ENCODE measurements at places on chromosomes 12 and 14. TPM values are rescaled to one million over a fixed set of nuclear protein-coding genes. Genes with fewer than 3 reads are reported as not detected.

The TAS2R20 gene
- 1.7 TPM for total RNA-seq

The GPRC5D gene
- 0.44 TPM for total RNA-seq

The ADCK1 gene
- total RNA-seq: 10.4 TPM

The PARPBP gene
- 4.6 TPM for total RNA-seq

The PNMA1 gene
- 22.2 TPM for total RNA-seq

DNA sequence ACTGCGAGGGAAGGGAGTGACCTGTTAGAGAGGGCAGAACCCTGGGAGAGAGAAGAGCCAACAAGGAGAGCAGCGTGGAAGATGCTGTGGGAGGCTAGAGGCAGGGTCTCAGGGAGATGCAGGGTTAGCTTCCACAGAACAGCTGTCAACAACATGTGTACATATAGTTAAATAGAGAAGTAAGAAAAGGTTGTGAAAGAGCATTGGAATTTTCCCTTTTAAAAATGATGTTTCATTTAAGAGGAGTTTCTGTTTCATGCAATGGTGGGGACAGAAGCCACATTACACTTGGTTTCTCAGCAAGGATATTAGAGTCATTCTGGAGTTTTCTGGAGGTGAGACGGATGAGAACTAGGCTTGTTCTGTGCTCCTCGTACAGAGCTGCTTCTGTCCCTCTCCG is 23.8 kb upstream of the TBC1D30 start:
- DNase-seq: no peak

GRCh38 chr12:78929075-78929418 is 64.5 kb downstream of the SYT1 start:
- no peak for DNase-seq

DNA sequence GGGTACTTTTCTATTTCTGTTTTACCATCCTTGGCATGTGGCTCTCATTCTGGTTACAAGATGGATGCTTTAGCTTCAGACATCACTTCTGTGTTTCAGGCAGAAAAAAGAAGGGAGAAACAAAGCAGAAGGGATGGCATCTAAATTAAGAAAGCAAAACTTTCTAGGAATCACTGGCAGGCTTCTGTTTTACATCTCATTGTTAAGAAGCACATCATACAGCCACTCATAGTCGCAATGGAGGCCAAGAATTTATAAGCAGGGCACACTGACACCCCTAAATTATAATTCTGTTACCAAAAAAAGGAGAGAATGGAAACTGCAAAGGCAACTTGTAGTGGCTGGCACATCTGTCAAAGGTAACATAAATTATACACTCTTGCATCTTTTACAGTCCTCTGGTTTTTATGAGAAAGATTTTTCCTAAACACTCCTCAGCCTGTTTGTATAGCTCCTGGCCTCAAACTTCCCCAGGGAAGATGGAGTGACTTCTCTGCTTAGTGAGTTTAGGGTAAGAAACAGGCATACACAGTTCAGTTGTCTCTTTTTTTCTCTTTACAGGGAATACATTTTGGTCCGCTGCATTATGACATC is 22.0 kb upstream of the LEMD3 start:
- no peak for DNase-seq

GRCh38 chr12:108821407-108822397 is 35.7 kb downstream of the SSH1 start:
- no peak for DNase-seq

DNA sequence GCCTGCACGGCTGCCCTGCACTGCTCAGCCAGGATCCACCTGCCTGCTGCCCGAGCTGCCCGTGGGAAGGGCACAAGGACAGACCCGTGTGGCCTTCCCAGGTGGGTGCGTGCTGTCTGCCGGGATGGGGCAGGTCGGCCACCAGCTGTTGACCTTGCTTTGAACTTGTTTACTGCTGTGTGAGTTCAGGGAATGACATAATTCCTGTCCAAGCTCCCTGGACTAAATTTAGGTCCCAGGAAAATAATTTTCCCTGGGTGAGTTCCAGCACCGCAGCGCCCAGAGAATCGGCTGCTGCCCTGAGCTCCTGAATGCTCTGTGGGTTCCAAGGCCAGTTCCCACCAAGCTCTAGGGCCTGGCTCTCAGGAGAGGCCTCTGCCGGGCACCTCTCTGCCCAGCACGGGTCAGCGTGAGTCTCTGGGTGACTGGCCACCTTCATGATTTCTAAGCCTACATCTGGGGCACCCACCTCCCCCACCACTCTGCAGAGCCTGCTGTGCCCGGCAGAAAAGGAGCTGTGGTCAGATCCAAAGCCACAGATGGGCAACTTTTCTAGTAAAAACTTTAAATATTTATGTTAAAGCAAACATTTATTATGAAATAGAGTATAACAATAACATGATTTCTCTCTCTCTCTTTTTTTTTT is 27.2 kb upstream of the MLXIP start:
- DNase-seq: no peak

GRCh38 chr12:5909560-5909959 is 35.5 kb downstream of the ANO2 start:
- no peak for DNase-seq

GRCh38 chr12:89933911-89934310 is 225.3 kb upstream of the ATP2B1 start:
- no peak for DNase-seq

DNA sequence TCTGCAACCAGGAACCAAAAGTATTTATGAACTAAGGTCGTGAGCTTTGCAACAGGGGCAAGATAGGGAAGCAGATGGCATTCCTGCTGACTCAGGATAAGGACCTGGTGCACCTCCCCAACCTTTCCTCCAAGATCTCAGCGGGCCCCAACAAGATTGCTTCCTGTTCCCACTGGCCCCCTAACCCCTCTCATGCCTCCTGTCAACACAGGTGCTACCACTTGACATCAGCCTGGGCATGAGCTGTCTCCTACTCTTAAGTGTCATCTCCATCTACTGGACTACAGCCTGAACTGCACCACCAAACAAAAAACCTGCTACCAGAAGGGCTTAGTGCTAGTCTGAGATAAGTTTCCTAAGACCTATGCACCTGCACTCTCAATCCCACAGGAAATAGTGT is 32.7 kb downstream of the MED6 start:
- DNase-seq: no peak

DNA sequence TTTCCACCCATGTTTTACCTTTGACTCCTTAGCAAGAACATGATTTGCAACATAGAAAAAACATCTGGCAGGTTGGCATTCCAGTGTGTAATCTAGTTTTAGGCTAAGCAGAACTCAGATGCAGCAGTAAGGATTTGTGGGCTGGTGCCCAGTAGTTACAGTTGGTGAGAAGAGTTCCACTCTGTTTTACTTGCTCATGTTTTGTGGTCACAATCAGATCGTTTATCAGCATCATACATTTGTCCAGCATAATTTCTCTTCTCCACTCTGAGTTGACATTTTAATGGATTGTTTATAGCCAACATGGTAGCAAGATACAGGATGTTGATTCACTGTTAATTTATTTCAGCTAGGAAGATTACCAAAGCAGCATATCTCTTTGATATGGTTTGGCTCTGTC is 120.0 kb downstream of the PDE6H start:
- no peak for DNase-seq

- no peak for DNase-seq
These were observed 11.6 kb upstream of the GXYLT1 start for GRCh38 chr12:42156232-42156631.

DNA sequence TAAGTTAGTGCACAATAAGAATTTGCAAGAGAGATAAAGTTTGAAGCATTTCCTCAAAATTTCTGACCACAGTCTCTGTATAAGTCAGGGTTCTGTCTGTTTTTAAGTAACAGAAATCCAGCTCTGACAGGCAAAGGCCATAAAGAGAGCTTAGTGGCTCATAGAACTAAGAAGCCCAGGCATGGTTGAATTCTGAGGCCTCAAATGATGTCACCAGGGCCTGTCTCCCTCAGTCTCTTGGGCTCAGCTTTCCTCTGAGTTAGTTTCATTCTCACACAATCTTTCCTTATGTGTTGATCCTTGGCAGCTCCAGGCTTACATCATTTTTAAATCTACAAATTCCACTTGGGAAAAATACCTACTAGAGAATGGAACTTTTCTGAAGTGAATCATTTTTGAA is 173.4 kb upstream of the ATP2B1 start:
- DNase-seq: no peak

DNA sequence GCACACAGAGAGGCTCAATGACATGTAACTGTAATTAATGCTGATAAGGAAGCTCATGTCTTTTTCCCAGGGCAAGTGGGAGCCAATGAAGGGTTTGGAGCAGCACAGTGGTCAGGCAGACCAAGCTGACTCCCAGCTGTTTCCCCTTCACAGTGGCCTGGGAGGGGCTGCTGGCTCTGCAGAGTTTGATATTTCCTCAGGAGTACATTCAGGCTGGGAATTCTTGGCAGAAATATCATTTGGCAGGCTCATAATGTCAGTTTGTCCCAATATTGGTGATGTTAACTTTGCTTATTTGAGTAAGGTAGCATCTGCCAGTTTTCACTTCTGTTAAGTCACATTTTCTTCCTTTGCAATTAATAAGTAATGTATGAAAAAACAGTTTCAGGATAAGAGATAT is 247.0 kb downstream of the EMP1 start:
- DNase-seq: no peak

GRCh38 chr14:96380735-96381134 is 11.2 kb upstream of the AK7 start:
- no peak for DNase-seq

DNA sequence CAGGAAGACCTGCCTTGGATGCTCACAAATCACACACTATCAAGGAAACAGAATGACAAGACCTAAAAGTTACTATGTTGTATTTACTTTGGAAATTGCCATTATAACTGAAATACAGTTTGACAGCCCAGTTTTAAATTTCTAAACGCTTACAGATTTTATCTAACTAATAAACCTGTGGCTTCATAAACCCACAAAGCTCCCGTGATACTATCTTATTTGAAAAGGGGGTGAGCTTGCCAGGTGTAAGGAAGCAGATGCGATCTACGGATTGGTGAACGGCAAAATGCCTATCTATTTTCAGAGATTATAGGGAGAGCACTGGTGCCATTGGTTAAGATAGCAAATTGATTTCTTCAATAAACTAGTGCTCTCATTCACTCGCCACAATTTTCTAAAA is 485.5 kb downstream of the BCAT1 start:
- no peak for DNase-seq

DNA sequence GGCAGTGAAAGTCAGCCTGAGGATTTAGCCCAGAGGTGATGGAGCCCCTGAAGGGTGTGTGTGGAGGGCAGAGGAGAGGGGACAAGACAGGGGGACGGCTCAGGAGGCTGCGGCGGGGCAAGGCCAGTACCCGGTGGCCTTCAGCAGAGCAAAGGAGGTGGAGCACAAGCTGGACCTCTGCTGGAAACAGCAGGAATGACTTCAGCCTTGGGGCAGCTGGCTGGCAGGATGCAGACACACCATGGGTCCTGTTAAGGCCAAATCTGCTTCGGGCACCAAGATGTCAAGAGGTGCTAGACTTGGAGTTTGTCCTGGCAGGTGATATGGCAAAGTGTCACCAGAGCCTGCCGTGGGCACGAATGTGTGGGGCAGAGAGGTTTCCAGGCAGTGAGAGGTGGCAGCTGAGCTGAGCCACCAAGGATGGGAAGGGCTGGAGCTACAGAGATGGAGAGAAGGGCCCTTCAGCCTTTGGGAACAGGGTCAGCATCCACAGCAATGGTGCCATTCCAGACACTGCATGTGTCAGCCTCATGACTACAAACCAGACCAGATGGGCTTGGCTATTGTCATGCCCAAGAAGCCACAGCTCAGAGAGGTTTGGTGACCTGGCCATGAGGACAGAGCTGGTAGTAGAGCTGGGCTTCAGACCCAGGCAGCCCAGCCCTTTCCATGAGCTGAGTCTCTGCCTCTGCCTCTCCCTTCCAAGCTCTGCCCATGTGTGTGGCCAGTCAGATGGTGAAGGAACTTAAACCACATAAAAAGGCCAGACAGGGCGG is 91.9 kb downstream of the LGMN start:
- DNase-seq: no peak

GRCh38 chr12:123122626-123123025 is 28.3 kb downstream of the PITPNM2 start:
- DNase-seq: no peak

DNA sequence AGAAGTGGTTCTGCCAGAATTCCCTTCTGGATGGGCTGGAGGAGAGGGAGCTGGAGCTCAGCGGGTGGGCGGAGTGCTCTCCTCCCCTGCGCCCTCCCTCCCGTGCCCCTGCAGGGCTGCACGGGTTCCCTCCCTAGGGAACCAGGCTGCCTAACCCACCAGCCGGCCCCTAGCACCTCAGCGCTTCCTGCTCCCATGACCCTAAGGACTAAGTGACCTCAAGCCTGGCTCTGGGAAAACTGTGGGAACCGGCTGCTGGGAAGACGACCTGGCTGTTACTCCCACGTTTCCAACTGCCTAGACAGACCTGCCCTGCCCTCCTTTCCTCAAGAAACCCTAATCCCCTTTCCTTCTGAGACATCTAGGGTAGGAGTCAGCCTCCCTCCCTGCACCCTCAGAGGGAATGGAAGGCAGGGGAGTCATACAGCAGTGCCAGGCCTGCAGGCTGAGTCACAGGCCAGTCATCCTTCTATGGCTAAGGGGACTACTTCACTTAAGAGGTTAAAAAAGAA is 31.5 kb downstream of the SLC6A12 start:
- no peak for DNase-seq

GRCh38 chr14:92481386-92481785 is 32.2 kb upstream of the RIN3 start:
- DNase-seq: no peak

GRCh38 chr12:68648179-68648578 is 37.5 kb downstream of the RAP1B start:
- no peak for DNase-seq

GRCh38 chr12:2187195-2187945 is 134.6 kb downstream of the CACNA1C start:
- DNase-seq: no peak

DNA sequence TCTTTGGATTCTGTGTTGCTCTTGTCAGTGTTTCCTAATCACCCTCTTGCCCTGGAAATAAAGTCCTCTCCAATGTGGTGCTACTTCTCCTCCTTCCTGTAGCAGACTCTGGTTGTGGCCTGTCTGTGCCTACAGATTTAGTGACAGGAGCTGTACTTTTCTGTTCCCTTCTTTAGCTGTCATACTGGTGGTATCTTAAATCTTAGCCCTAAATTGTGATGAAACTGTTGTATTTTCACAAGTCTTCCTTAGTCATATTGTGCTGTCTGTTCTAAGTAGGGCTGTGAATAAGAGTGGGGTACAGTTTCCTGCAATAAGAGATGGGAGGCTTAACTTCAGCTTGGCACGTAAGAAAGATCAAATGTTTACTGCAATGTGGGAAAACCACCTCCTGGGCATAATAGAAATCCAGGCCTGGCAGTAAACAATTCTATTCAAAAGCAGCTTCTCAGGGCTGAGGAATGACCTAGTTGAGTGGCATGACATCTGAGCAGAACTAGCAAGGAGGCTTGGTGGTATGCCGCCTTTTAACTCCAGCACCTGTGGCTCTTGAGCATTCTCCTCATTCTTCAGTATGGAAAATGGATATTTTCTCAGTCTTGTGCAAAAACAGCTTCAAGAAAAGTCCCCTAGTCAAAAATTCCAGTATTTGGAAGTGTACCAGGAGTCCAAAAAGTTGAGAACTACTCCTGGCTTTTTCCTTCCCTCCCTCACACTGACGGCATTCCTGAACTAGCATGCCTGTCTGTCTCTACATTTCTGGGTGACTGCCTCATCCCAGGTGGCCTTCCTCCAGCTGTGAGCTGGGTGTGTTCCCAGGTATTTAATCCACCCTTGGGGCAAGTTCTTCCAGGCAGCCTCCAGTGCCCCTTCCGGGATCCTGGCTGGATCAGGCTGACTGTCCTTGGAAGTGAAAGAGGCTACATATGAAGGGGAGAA is 19.5 kb downstream of the ANO6 start:
- DNase-seq: no peak

GRCh38 chr12:116010467-116010866 is 267.0 kb downstream of the MED13L start:
- no peak for DNase-seq

Measured in activated B cell treated with CpG ODN at 0.5 μM for 24 hours (primary cell).